ENCODE measurements at places on chromosomes 2 and 18.

GRCh38 chr2:241372361-241372992 is 16.4 kb downstream of the FARP2 start:
- no peak for DNase-seq

- DNase-seq, result no peak
Measured at GRCh38 chr2:110205660-110206455, 1.0 kb upstream of the NPHP1 start.

GRCh38 chr2:186518291-186518690 is 32.2 kb downstream of the ZC3H15 start:
- DNase-seq, result no peak

- DNase-seq, result no peak
Measured at GRCh38 chr18:8659609-8660242, 45.6 kb upstream of the MTCL1 start.

DNA sequence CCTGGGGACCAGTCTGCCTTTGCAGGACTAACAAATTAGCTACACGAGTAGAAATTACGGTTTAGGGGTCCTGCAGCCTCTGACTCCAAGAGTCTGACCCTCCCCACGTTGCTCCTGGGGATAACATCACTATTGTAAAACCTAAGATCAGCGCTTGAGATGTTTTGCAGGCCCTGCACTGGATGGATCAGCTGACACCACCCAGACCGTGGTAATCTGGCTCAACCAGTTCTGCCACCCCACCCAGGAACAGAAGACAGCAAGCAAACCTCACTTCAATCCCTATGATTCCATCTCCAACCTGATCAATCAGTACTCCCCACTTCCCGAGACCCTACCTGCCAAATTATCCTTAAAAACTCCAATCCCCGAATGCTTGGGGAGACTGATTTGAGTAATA is 31.7 kb downstream of the NGEF start:
- DNase-seq, result no peak

DNA sequence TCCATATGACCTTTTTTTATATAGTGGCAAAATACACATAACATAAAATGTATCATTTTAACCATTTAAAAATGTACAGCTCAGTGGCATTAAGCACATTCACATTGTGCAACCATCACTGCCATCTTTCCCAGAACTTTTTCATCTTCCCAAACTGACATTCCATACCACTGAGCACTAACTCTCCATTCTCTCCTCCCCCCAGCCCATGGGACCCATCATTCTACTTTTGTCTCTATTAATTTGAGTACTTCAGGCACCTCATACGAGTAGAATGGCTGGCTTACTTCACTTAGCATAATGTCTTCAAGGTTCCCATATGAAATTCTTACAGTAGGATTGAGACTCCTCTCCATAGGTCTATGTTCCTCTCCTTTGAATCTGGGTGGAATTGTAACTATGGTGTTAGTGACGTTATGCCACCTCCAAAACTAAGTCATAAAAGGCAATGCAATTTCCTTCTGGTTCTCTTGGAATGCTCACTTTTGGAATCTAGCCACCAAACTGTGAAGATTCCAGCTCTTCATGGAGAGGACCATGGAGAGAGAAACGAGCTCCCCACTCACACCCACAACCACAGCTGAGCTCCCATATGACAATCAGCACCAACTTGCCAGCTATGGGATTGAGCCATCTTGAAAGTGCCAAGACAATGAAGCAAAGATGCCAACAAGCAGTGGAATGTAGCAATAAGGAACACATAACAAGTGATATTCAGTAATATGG is 9.8 kb upstream of the DNAJC27 start:
- no peak for DNase-seq

DNA sequence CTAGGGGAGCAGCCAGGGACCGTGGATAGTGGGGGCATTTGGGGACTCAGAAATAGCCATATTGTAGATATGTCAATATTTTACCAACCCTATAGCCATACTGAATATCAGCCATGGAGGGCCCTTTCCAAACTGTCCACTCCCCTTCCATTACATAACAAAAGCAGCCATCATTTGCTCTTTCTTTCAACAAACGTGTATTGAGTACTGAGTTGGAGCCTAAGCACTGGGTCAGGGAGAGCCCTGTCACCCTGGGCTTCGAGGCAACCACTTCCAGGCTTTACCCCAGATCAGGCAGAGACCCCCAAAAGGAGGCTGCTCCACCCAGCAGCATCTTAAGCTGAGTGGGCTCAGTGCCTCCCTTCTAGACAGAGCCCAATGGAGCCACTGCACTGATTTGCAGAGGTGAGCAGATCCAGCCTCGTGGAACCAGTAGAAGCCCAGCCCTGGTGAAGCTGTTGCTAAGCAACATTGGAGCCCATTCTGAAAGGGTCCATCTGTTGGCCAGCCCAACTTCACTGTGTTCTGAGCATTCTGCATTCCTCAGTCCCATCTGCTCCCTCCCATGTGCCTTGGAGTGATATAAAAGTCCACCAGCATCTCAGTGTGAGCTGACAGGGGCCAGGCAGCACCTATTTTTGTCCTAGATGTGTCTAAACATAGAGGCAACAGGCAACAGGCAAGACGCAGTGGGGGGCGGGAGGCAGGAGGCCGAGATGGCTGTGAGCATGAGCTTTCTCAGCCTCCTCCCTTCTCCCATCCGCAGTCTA is 112.1 kb downstream of the PLB1 start:
- no peak for DNase-seq

- no peak for DNase-seq
Measured at GRCh38 chr2:221064058-221064854, 507.8 kb downstream of the EPHA4 start.

GRCh38 chr18:64747803-64748202 is 598.9 kb upstream of the LINC00305 start:
- no peak for DNase-seq

DNA sequence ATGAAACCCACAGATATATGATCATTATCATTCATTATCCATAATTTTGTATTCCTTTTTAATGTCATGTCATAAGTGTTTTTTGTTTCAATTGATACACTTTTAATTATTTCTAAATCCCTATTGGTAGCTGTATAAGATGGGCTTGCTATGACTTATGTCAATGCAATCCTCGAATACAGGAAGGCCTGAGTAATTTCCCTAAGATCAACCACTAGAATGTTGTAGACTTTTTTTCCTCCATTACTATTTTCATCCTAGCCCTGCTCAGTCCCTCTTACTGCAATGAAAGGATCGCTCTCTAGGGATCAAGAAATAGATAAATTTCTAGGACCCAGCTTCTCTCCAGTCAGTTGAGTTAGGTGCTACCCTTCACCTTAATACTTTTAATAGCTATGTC is 186.3 kb downstream of the KCNE4 start:
- DNase-seq, result no peak

DNA sequence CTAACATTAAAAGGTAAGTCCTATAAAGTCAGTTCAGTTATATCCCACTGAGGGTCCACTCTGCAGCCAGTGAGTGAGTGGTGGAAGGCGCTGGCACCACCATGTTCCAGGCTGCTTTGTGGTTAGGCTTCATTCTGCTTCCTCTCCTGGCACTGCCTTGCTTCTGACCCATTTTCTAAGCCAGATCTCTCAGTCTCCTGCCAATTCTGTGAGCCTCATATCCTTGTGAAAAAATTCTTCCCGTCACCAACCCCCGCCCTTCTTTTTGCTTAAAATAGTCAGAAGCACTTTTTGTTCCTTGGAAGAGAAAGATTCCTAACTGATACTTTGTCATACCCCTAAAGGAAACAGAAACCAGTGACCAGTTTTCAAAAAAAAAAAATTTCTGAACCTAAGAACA is 139.8 kb upstream of the NCK2 start:
- no peak for DNase-seq

GRCh38 chr18:57131101-57131500 is 15.8 kb upstream of the BOD1L2 start:
- no peak for DNase-seq

DNA sequence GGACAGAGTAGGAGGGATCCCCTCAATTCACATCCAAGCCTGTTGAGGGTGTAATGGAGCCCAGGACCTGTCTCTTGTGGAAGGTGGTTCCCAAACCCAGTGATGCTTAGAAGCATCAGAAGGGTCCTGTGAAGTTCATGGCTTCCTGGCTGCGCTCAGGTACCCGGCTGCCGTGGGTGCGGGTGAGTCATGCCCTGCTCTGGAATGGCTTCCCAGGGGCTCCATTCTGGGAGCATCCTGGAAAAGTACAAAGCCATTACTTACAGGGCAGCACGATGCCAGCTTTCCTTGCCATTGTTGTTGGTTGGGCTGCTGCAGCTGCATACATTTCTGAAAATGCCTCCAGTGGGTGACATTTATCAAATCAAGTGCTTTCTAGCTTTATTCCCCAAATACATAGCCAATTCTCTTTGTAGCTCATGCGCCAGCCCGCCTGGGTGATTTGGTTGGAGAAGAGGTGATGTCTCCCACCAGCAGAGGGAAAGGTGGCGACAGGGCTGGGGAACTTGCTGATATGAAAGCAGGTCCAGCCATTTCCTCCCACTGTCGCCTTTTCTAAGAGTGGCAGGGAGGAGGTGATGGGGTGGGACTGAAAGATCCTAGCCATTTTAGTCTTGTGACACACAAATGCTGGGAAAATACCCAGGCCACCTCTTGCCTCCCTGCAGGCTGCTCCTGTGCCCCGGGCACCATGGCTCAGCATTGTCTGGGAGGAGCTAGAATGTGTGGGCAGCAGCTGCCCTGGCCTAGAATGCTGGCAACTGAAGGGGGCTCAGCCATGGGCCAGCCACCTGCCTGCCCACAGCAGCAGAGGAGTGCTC is 65.9 kb upstream of the HPCAL1 start:
- DNase-seq, result no peak

- DNase-seq, result no peak
Measured at GRCh38 chr2:21040468-21041377, 3.1 kb downstream of the APOB start.

Measured in HS-27A (cell line).